EH (cell line): ENCODE measurements at places on chromosomes 4 and X.

DNA sequence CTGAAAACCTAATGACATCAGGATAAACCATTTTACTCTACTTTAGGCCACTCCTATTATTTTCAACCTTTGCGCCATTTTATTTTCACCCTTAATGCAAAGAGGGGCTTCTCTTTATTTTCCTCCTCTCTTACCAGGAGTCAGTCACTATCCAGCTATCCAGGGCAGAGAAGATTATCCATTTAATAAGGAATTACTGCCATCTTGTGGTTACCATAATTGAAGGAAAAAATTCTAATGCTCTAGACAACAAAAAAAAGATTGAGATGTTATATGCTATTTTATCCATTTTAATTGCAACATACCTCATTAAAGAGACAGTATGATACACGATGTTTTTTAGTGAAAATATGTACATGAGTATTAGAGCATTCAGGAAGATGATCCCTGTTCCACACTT, 514.5 kb upstream of the FAM241A start:
- peak; percentile 52 for DNase-seq

GRCh38 chr4:147571036-147571770, 46.0 kb upstream of the TMEM184C start:
- DNase-seq, result peak; percentile 62

- DNase-seq, result no peak
These were observed 11.9 kb upstream of the SEL1L3 start for GRCh38 chr4:25874655-25875054.

GRCh38 chrX:129522184-129523078, 859 bp downstream of the SMARCA1 start:
- DNase-seq, result peak; percentile 75
